Midbrain (tissue), 1 donor: ENCODE measurements at places on chromosomes 1 and 21.

- peak; percentile 10 for DNase-seq
Measured at GRCh38 chr1:38327559-38327973, 281.0 kb upstream of the POU3F1 start.

DNA sequence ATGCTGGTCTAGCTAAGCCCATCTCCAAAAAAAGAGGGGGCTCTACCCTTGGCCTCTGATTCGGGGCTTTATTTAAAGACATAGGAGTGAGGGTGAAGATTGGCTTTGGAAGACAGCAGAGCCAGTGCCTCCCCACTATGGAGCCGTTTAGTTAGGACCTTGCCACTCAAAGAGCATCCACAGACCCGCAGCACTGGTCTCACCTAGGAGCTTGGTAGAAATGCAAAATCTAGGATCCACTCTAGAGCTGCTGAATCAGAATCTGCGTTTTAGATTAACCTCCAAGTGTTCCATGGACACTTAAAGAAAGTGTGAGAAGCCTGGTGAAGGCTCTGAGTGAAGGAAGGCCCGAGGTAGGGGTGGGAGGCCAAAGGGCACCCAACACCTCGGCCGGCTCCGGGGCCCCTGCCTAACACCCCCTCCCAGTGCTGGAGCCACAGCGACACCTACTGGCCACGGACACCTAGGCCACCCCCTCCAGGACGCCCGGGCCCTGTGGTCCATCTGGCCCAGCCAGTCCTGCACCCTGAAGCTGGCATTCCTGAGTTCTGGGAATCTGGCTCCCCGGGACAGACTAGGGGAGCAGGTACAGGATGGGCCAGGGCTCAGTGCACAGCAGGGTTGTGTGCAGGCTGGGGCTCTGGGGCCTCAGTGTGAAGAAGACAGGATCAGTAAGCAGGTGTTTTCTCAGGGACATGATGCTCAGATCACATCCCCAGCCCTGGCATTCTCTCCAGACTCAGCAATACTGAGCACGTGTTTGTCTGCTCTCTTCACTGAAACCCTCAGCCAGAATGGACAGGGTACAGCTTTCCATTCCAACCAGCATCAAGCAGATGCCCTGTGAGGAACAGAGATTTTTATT is 79.2 kb downstream of the TMEM53 start:
- DNase-seq = peak; percentile 83

GRCh38 chr1:35637401-35637809 is 3.9 kb downstream of the PSMB2 start:
- peak; percentile 23 for DNase-seq

- DNase-seq = no peak
Measured at GRCh38 chr1:215780139-215780538, 213.0 kb downstream of the KCTD3 start.

DNA sequence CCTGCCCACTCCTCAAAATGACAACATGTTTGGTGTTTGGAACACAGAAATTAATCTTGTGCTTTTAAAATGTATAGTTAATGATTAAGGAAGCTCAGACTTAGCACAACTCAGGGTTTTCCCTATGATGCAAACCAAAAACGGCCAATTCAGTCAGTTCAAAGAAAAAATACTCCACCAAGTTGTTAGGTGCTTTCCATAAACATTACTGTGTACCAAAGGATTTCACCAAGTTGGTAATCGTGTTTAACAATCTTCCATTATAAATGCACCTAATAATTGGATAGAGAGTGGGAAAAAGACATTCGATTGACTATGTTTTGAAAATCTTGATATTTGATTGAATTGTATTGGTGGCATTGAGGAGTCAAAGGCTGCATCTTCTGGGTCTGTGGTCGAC is 33.3 kb upstream of the DUSP10 start:
- no peak for DNase-seq

GRCh38 chr1:101283443-101283842 is 46.6 kb downstream of the S1PR1 start:
- DNase-seq = no peak

DNA sequence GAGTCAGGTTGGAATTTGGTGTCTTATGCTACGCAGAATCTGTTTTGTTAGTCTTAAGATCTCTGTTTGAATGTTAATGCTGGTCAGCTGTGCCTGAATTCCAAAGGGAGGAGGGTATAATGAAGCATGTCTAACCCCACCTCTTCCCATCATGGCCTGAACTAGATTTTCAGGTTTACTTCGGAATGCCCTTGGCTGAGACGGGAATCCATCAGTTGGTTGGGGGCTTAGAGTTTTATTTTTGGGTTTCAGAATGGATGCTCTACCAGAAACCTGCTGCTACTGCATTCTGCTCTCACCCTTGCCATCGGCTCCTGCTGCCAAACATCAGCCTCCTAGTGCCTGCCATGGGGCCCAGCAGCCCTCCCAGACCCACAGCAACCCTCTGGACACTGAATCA is 24.1 kb upstream of the ETV3 start:
- no peak for DNase-seq

DNA sequence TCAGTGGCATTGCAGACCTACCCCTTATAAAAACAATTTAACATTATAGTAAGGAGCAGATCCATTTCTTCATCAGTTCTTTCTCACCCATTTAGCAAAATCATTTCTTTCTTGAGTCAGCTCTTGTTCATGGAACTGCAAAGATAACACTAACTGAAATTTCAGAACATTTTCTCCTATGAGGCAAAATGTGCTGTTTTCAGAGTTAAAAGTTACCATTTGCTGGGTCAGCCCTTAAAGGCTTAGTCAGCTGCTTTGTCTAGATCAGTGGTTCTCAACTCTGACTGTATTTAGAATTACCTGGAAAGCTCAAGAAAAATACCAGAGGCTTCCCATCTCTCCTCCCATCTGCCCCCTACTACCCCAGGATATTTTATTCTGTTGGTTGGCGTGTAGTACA is 12.2 kb downstream of the METTL13 start:
- no peak for DNase-seq

- DNase-seq = no peak
Measured at GRCh38 chr1:170678027-170678600, 14.2 kb downstream of the PRRX1 start.

DNA sequence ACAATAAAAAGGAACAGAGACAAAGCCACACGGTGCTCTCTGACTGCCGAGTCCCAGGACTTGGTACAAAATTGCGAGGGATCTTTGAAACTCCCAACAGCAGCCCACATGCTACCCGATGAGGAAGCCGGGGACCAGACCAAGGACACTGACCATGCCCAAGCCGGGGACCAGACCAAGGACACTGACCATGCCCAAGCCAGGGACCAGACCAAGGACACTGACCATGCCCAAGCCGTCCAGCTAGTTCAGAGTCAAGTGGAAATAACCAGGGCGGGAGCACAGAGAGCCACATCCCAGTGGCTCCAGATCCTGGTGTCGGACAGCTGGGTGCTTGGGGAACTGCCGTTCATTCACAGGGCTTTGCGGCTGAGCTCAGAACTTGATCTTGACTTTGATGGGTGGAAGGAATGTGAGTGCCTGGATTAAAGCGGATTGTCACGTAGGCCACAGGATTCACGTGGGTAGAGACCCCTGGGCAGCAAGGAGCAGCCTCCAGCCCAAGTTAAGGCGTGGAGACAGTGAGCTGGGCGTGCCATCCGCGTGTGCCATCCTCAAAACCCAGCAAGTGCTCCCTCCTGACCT is 16.5 kb upstream of the TRAPPC10 start:
- no peak for DNase-seq

DNA sequence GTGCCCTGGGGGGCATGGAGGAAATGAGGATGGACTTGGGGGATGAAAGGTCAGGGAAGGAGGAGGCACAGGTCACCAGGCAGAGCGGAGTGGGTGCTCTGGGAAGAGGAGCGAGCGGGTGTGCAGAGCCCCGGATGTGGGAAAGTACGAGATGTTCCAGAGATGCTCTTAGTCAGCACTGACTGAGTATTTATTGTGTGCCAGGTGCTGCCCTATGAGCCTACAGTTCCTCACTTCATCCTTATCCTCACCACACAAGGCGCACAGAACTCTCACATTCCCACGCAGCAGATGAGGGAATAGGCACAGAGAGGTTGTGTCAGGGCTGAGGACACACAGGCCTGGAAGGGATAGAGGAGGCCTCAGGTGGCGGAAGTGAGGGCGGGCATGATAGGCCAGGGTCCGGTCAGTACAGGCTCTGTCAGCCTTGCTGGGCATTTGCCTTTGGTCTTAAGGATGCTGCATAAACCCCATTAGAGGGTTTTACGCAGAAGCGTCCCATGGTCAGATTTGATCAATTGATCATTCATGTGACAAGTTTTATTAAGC is 77.3 kb downstream of the ARHGEF10L start:
- DNase-seq = no peak

DNA sequence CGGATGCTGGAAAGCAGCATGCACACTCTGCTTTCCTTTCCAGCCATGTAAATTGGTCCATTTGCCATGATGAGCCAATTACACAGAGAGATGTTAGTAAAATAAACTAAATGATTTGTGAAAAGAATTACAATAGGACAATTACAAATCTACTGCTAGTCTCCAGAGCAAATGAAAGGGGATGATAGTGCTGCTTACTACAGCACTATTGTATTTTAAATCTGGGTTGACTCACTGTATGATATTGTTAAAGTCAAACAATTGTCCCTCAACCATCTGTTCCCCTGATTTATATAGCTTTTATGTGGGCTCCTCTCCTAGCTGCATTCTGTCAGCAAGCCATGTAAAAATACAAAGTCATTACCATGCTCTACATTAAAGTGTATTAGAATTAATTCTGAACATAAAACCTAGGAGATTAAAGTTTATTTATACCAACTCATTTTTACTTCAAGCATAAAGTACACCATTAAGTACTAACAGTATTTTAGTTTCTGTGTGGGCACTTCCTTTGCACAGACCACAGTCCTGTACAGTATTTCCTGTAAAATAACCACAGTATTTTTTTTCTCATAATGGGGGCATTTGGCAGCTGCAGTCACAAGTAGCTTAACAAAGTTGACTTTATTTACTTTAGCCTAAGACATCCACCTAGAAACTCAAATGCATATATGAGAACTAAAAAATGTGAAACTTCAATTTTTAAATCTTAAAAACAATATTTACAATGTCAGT is 135.8 kb downstream of the VAV3 start:
- DNase-seq = no peak

- no peak for DNase-seq
Measured at GRCh38 chr1:174425121-174425520, 22.6 kb upstream of the GPR52 start.

GRCh38 chr1:26289158-26290059 is 9.5 kb downstream of the SH3BGRL3 start:
- no peak for DNase-seq

DNA sequence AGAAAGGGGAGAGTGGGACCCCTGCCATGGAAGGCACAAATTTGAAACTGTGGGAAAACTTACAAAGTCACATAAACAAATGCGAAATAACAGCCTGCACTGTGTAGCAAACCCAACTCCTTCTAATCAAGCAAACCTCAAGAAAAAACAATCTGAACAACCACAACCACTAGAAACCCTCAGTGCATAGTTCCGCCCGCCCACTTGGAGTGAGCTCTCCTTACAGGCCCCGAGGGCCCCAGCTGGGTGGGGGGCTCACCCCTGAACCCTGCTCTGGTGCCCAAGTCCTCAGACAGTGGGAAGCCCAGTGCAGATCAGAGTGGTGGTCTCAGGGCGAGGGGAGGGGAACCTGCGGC is 931 bp upstream of the MXRA8 start:
- no peak for DNase-seq

GRCh38 chr1:202575918-202576653 is 134.2 kb downstream of the SYT2 start:
- DNase-seq = no peak

GRCh38 chr1:210363119-210363518 is 34.4 kb downstream of the HHAT start:
- no peak for DNase-seq

DNA sequence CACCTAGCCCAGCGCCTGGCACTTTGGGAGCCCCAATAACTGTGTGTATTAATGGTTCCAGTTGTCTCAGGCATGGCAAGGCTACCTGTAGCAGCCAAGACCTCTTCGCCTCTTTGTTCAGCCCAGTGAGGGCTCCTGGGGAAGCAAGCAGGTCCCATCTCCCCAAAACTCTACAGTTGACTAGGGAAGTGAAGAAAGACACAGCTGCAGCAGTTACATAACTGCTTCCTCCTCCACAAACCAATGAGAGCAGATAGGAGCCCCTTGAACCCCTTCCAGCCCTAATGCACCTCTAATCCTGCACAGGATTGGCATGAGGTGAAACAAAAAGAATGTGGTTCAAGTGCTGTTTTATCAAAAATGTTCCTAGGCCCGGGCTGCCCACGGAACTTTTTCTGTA is 100.5 kb downstream of the SYF2 start:
- no peak for DNase-seq

DNA sequence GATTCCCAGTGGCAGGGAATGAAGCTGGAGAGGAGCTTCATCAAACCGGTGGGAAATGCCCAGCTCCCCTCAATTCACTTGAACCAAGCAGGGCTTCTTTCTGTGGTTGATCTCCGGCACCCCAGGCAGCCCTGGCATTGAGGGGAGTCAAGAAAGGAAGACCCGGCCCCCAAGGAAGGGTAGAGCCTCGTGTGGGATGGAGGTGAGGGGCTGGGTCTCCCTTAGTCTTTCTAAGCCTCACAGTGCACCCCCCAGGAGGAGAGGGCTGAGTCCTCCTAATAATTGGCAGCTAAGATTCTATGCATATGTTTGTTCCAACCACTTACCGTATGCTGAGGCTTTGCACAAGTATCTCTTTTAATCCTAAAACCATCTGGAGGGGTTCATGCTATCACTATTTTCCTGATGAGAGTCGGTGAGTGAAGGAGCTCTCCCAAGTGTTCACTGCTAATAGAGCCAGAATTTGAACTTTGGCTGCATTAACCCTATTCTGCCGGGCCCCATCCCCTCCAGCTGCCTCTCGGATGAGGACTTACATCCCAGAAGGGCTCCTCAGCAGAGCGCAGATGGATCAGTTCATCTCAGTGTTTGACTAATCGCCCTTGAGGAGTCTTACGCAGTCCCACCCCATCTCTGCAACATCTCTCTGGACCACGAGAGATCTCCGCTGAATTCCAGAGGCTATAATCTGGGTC is 33.1 kb upstream of the TMEM51 start:
- DNase-seq = no peak

GRCh38 chr1:41918450-41919043 is at the start of gene HIVEP3:
Gene HIVEP3, minus strand, starts transcription at chr1:41918922.
- DNase-seq = peak; percentile 52

- no peak for DNase-seq
Measured at GRCh38 chr1:186187601-186188000, 187.5 kb downstream of the TPR start.
